ENCODE measurements at places on chromosomes 11 and 22.

GRCh38 chr22:19824212-19824925, 30.3 kb downstream of the GNB1L start:
- no peak for DNase-seq

GRCh38 chr11:120054016-120054752, 83.7 kb downstream of the TRIM29 start:
- no peak for DNase-seq

GRCh38 chr11:67032830-67033551, 10.1 kb downstream of the SYT12 start:
- no peak for DNase-seq

GRCh38 chr11:121898903-121899302, 217.1 kb downstream of the BLID start:
- DNase-seq, result no peak

DNA sequence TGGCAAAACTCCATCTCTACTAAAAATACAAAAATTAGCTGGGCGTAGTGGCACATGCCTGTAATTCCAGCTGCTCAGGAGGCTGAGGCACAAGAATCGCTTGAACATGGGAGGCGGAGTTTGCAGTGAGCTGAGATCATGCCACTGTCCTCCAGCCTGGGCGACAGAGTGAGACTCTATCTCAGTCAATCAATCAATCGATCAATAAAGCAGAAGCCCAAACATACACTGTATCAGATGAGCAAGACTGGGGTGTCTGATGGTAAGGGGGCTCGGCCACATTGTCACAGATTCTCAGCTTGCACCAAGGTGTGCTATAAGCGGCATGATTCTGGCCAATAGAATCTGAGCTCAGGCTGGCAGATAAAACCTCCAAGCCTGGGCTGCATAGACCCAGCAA, 261.1 kb downstream of the BUD13 start:
- no peak for DNase-seq

DNA sequence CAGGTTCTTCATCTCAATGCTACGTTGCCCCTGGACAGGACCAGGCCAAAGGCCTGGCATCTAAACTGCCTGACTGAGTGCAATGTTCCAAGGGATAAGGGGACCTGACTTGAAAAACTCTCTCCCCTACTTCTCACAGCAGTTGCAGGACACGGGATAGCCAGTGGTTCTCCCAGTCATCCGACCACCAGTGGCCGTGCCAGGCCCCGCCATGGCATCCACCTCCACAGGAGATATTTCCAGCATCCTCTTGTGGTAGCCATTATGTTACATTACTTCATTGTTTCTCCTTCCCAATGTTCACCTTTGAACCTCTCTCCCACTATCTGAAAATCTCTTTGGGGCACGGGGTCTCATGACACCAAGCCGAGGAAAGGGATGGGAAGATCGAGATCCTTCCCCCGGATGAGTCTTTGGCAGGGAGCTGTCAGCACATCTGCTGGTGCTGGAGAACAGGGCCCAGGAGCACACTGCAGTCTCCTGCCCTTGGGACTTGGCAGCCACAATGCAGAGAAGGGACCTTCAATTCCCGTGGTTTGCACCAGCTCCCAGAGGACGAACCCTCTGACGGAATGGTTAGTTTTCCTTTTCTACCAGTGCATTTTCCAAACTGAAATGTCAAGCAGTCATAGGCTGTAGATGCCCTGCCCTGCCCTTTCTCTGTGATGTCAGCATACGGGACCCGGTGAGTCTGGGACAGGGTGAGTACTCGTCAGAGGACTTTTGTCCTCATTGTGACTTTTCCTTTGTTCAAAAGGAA, 121.2 kb downstream of the ETS1 start:
- no peak for DNase-seq

- peak; percentile 57 for DNase-seq
Measured at GRCh38 chr22:38973289-38974169, 8.6 kb upstream of the APOBEC3B start.

- no peak for DNase-seq
Measured at GRCh38 chr11:83717537-83717936, 431.4 kb upstream of the CCDC90B start.

- no peak for DNase-seq
Measured at GRCh38 chr11:3981084-3981633, 113.4 kb upstream of the RRM1 start.
